ENCODE measurements at places on chromosomes 6 and 20.

DNA sequence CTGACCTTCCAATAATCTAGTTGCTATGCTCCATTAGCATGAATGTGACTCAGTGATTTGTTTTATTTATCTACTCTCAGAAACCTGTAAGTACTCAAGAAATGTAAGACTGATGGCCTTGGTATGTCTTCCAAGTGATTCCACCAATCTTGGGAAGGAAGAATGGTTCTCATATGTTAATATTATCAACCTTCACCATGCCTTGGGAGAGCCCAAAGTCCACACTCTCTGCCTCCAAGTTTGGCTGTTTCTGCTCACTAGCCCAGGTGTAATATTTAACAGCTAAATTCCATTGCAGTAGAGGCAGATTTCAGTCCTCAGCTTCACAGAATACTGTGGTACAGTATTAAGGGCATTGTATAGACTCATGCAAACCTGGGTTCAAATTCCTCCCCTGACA, 51.8 kb downstream of the CLIC5 start:
- DNase-seq: no peak

DNA sequence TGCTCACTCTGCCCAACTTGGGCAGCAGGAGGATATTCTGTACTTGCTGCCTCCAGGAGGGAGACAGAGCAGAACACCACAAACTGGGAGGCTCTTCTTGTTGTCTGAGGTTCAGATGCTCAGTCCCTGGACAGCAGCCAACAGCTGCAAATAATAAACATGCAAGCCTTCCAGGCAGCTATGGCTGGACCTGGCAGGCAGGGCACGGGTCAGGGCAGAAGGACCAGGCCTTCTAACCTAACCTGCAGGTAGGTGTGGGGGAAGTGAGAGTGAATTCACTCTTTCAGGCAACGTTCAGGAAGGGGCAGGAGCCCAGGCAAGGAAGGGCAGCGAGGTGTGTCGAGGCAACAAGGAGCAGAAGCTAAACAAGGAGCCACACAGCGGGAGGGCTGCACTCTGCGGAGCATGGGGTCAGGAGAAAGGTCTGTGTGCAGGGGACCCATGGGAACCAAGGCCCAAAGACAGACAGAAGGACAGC, 31.5 kb downstream of the NINL start:
- DNase-seq: no peak

GRCh38 chr6:105954148-105954547, 132.0 kb upstream of the PRDM1 start:
- DNase-seq: no peak

DNA sequence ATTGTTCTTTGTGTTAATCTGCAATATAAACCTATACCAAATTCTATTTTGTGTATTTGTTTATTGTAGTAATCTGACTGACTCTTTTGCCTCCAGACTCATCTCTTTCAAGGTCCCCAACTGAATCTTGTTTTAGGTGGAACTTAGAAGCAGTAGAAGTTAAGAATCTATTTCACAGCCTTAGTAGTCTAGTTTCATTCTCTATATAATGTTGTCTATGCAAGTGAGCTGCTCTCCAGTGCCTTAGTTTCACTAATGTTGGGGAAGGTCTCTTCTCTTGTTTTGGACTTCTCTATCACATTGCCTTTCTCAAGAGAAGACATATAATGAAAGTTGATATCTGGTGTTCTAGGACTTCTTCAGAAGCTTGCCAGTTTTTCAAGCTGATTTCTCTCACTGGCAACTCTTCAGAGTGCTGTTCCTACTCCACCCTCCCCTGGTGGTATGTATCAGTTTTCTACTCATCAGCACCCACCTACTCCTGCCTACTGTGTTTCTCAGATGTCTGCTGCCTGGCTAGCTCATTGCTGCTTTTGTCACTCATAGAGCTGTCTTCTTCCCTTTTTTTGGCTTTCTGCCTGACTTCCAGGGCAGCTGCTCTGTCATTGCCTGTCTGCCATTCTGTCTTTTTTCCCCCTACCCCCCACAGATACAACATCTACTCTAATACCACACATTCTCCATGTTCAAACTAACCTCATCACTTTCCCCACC, 82.1 kb downstream of the PTPRA start:
- no peak for DNase-seq

- DNase-seq: no peak
Measured at GRCh38 chr6:162173466-162173865, 554.1 kb downstream of the PRKN start.

DNA sequence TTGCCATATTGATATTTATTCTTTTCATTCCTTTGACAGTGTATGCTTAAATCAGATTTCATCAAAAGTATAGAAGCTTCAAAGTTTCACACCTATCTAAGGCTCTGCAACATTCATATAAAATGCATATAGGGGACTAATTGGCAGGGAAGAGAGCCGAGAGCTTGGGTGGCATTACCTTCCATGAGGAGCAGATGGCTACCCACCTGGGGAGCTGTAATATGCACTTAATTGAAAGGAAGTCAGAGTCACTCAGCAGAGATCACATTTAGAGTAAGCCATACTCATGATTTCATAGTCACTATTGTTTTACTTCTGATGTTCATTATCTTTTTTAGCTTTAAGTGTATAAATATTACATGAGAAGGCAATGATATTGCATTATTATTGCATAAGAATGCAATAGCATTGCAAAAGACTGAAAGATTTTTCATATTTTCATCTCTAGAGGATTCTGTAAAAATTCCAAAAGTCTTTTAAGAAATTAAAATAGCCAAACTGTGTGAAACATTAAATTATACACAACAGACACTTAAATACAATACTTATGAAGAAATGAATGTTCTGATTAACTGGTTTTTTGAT, 1305.2 kb downstream of the EPHA7 start:
- no peak for DNase-seq

- DNase-seq: peak; percentile 59
Measured at GRCh38 chr6:119348096-119348747, 1.3 kb downstream of the MAN1A1 start.

DNA sequence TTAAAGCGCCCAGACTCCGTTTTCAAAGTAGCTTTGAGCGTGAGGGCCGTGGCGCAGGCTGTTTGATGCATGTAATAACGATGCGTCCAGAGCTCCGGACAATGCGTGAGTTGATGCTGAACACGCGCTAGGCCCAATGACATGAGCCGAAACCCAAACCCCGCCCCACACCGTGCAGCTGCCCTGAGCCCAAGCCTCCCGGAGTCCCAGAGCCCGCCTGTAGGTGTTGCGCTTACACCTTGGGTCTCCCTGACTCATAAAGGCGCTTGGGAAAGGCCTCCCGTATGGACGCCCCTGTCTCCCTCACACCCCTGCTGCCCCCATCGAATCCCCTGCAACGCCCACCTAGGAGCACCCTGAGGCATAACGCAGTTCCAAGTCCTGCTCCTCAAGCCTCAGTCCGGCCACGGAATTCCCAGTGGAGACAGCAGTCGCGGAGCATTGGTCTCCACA, 87.6 kb downstream of the ERMARD start:
- DNase-seq: no peak

DNA sequence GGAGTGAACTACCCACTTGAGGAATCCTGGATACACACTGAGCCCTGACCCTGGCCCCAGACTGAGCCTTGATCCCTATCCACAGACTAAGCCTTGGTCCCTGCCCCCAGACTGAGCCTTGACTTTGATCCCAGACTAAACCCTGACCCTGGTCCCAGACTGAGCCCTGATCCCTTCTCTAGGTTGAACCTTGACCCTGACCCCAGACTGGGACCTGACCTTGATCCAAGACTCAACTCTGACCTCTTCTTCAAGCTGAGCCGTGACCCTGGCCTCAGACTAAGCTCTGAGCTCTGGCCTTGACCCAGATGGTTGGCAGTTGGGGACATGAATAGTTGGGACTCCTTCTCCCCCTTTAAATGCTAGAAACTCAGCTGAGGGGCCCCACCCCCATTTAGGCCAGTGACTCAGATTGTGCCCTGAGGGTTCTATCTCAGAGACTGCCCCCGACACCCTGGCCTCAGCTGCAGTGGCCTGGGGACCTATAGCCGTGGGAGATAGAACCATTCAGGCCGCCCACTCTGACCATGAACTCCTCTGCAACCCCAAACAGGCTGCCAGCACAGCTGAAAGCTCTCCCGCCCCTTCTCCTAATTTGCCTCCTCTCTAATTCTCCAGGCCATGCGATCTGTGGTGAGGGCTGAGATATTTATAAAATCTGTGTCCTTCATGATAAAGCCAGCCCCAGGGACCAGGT, 84.7 kb downstream of the DLGAP4 start:
- no peak for DNase-seq

DNA sequence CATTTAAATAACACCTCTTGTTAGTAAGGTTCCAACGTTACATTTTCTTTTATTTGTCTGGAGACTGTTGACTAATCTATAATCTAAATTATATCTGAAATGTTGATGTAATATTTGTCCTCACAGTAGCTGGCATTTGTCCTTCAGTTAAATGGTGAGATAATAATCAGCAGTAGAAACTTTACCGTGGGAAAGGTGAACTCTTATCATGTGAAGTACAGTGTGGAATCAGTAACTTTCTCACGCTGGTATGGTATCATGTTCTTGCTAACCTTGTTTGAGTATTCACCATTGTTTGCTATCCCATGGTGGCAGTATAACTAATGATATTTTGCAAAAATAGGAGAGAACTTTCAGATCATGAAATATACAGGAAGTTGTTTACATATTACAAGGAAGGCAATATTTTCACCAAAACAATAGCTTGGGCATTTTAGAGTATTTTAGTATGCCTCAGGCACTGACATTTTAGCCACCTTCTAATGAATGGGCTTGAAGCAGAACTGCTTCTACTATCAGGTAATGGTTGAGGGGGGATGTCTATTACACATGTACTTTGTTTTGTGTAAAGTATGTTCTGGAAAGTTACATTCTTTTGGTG, 4.8 kb downstream of the GMNN start:
- DNase-seq: peak; percentile 33

- no peak for DNase-seq
Measured at GRCh38 chr20:5766085-5766764, 16.0 kb downstream of the SHLD1 start.

DNA sequence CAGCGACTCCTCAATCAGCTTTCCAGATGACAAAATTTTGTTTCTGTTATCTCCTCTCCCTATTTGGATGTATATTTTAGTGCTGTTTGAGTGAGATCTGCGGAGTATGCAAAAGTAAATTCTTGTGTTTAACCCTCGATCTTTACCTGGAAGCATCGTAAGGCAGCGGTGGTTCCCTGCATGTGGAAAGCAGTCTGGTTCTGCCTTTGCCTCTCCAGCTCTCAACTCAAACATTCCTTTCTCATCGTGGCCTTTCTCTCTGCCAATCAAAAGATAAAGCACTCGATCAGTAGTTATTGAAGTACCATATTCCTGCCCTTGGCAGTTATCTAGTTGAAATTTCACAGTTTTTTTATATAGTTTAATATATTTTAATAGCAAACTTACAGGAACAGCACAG, 44.0 kb upstream of the BTN3A2 start:
- no peak for DNase-seq
